ENCODE measurements at places on chromosomes 16 and 17.

DNA sequence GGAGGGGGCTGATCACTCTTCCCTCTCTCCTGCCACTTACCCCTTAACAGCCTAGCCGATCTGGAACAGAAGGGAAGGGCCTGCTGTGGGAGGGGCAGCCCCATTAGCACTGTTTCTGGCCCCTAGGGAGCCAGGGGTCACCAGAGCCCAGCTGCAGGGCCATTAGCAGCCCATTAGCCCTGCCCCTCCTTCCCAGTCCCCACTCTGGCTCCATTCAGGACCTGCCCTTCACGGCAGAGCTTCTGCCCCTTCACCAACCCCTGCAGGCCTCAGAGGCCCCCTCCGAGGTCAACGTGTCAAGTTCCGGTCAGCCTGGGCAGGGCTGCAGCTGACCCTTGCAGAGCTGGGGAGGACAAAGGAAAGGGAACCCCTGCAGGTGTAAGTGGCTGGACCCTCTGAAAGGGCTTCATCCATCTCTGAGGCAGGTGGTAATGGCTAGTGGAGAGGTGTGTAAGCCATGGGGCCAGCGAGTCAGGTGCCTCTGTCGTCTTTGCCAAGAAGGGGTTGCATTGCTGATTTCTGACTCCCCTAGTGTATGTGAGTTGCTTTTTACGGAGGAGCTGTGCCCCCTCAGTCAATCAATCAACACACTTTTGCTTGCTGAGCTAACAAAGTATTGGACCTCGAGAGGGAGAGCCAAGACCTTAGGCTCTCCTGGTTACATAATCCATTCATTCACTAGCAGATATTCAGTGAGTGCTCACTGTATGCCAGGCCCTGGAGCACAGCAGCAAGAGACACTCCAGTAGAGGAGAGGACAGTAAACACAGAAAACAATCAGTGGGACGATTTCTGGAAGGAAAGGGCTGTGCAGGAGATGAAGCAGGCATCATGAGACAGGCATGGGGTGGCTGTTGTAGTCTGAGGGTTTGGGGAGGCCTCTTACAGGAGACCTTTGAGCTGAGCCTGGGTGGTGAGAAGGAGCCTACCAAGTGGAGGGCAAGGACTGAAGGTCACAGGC is 18.2 kb upstream of the KCNJ12 start:
- DNase-seq: no peak

DNA sequence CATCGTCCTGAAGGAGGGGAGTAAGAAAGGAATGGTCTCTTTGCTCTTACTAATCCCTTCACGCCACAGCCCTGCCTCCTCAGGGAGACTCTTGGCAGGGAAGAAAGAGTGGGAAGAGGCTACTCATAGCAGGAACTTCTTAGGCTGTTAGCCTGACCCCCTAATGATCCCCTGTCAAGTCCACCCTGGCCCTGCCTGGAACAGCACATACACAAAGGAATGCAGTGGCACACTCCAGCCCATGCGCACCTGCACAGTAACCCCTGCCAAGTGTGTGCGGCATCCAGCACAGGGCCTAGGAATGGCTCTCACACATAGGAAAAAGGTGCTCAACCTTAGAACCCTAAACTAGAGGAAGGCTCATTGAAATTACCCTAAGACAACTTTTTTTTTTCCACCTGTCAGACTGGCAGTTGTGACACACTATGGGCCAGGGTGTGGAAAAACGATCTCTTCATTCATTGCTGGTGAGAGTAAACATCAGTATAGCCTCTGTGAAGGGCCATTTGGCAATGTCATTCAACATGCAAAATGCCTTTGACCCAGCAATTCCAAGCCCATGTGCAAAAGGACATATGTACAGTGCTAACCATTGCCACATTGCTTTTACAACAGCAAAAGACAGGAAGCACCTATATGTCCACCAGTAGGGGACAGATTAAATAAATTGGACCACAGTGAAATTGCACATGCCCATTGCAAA is 50.1 kb downstream of the PIMREG start:
- DNase-seq: no peak

GRCh38 chr16:15507959-15508627 is 73.7 kb downstream of the BMERB1 start:
- no peak for DNase-seq

- no peak for DNase-seq
Observed at GRCh38 chr17:79338604-79339003, 264.0 kb downstream of the ENGASE start.

DNA sequence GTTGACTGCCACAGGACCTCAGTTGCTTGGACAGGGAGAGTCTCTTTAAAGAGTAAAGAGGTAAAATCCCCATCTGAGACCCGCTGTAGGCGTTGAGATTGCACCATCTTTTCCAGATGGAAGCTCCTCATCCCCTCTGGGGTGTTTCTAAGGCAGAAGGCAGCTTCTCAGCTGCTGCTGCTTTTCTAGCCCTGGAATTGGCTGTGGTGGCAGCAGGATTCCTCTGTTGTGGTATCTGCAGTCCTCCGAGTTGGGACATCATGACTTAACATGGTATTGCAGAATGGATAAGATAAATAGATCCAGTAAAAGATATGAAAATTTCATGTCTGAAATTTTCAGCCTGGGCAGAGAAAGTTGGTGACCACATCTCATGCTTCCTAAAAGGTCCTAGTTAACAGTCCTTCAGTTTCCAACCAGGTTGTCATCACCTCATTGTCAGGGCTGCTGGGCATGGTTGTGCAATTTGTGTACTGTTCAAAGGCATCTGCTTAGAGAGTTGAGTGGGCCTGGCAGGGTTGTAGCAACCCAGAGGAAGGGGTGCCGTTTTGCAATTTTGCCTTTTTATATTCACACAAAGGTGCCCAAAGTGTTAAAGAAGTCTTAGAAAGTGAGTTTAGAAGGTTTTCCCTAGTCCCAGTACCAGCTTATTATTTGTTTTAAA is 150.4 kb downstream of the SPECC1 start:
- no peak for DNase-seq

- no peak for DNase-seq
Observed at GRCh38 chr17:55584055-55584685, 72.9 kb upstream of the SMIM36 start.

DNA sequence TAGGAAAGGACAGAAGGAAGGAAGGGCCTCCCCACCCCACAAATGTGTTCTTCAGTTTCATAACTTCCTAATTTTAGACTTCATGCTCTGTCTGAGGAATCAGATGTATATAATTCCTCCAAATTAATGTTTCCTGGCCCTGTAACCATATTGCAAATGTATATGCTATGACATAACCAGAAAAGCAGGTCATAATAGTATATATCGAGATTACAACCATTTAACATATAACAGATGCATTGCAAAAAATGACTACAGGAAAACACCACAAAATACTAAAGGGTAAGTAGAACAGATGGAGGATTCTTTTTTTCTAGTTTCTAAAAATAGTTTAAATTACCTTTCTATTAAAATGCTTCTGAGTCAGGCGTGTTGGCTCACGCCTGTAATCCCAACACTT is 3.1 kb upstream of the EXOC7 start:
- no peak for DNase-seq

DNA sequence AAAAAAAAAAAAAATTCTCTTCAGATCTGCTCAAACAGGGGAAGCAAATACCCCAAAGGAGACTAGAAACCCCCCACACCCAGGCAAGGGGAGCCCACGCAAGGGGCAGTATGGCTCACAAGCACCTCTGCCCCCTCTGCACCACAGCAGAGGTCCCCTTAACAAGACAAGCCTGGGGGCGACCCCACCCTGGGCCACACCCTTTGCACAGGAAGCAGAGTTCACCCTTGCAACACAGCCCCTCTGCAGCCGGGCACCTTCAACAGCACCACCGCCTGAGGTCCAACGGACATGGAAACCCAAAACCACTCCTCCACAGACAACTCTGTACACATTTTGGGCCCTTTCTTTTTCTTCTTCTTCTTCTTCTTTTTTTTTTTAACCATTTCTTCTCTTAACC is 12.8 kb downstream of the AXIN1 start:
- no peak for DNase-seq

- no peak for DNase-seq
Observed at GRCh38 chr17:3276126-3276525, 22.0 kb downstream of the OR3A1 start.

- no peak for DNase-seq
Observed at GRCh38 chr16:48912360-48912759, 302.4 kb upstream of the N4BP1 start.

- DNase-seq: no peak
Observed at GRCh38 chr16:64846966-64847365, 274.9 kb downstream of the CDH11 start.

DNA sequence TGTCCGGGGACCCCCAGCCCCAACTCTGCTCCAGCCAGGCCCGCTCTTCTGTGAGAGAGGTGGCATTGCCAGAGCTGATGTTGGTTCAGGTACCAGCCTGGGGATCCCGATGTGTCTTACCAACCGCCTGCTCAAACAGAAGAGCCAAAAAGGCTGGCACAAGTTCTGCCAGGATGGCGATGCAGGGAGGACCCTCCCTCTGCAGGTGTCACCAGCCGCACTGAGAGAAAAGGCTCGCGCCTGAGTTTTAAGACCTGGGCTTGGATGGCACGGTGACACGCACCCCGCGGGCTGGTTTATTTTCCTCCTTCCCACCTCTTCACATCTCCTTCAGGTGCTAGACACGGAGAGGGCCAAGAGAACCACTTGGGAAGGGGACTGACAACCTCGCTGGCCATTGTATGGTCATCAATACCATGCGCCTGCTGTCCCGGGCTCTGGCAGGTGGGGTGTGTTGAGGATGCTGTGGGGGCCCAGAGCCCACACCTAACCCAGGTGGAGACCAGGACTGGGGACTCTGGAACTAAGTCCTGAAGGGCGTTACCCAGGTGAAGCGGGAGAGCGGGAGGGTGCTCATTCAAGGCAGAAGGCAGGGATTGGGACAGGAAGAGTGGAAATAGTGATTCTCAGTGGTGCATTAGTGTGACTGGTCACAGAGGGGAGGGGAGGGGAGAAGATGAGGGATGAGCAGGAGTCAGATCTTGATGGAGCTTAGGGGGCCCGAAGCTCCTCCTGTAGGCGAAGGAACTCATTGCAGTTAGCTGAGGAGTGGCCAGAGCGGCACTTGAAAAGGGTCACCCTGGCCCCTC is 16.3 kb downstream of the FOXJ1 start:
- DNase-seq: no peak

- no peak for DNase-seq
Observed at GRCh38 chr17:1231456-1231855, 38.8 kb upstream of the BHLHA9 start.

DNA sequence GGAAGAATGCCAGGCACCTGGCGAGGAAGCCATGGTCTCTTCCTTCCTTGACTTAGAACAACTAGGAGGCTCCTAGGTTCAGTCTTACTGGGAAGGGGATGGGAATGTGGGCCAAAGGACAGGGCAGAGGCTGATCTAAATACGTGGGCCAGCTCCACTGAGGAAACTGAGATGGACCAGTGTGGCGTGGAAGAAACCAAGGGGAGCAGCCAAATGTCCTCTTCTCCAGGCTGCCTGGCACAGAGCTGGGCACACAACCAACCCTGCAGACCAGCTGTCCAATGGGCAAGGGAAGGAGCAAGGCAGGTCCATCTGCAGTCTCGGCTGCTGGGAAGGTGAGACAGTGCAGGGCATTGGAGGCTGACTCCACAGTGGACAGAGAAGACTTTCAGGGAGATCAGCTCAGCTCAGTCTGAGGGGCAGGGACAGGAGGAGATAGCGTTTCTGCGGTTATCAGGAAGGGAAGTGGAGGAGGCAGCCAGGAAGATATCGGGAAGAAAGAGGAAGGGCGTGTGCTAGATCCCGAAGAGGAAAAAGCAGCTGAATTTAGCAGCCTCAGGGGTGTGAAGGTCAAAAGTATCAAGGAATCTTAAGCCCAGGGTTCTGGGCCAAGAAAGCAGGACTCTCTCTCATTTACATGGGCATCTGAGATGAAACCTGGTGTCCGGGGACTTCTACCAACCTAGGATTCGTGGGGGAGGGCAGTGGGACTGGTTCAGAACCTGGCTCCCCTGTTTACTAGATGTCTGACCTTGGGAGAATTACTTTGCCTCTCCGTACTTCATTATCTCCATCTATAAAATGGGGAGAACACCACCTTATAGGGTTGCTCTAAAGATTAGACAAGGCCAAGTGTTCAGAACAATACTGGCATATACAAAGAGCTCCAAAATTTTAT is 1.8 kb downstream of the KIFC3 start:
- no peak for DNase-seq

- no peak for DNase-seq
Observed at GRCh38 chr17:30957741-30958140, 13.1 kb upstream of the RNF135 start.

- DNase-seq: no peak
Observed at GRCh38 chr17:15744885-15745284, 12.8 kb downstream of the TBC1D26 start.

GRCh38 chr17:10775058-10775457 is 28.8 kb downstream of the TMEM238L start:
- DNase-seq: no peak

DNA sequence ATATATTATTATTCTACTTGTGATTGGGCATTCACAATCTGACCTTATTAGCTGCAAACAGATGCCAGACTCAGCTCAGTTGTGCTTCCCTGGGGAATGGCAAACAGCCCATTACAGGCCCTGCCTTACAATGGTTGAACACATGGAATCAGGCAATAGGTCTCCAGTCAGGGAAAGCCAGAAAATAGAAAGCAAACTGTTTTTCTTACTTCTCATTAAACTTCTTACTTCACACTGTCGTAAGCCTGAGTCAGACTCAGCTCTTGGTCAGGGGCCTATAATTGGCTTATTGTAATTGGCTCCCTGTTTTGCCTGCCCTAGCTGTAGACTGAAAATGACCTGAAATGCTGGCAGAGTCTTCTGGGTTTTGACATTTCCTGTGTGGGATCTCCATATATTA is 77.0 kb upstream of the CA10 start:
- no peak for DNase-seq

DNA sequence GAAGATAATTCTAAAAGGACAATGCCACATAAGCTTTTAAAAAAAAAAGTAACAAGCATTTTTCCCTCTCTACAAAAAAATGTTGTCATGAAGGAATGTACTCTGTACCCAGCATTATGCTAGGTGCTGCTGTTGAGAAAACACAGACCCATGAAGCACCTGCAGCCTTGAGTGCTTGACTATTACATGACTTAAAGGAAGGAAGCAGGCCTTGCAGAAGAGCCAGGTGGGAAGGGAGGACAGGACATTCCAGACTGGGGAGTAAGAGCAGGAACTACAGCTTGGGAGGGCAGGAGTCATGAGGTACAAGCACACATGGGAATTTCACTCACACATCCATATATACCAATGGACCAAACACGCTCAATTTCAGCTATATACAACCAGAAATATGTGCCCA is 3.8 kb downstream of the MYO1D start:
- no peak for DNase-seq

GRCh38 chr16:81468269-81468902 is 23.8 kb downstream of the CMIP start:
- DNase-seq: no peak

- no peak for DNase-seq
Observed at GRCh38 chr17:27524594-27524993, 68.3 kb downstream of the KSR1 start.

DNA sequence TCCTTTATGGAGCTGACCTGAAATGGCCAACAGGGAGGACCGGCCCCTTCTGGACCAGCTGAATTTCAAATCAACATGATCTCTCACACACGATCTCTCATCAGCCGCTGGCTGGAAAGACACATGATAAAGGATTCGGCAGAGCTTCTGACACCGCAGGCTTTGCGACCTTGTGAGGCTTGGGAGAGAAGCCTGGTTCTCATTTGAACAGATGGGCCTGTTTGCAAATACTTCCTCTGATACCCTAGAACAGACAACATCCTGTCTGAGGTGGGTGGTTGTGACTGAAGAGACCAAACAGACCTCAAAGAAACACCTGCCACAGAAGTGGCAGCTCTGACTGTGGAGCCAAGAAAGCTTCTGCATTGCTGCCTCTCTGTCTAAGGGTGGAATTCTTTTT is 77.9 kb upstream of the SDK2 start:
- no peak for DNase-seq
